ENCODE measurements at places on chromosomes 2 and 18.
A peak's percentile ranks its signal among the peaks of the same experiment; 100 is the strongest.

DNA sequence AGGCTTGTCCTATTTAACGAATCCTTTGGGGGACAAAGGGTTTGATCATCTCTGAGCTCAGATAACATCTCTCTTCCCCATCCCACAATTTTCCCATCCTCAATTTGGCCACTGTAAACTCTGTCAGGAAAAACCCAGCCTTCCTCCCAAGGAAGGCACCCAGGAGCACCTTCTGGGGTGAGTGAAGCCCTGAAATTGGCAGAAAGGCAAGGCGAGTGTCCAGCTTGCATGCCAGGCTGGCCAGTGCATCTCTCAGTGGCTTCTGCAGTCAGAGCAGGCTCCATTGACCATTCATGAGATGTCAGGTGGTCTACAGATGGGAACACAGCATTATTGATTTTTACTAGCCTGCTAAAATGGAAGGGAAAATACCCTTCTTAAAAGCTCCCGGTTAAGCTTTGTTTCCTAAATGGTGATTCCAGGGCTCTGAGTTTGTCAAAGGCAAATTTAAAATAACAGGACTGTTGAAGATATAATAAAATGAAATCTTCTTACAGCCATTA, 83.2 kb upstream of the BOD1L2 start:
- DNase-seq = no peak

DNA sequence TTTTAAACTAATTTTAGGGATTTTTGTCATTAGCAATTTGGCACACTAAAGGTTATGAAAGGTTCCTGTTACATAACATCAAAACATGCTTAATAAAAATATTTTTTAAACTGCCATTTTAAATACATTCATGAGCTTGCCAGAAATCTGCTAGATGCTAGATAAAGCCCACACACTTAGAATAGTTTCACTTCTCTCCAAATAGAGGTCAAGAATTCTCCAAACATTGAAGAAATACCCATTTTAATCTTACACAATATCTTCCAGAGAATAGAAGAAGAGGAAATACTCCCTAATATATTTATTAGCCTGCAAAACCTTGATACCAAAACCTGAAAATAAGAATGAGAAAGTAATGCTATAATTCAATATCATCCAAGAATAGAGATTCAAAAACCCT, 247.5 kb downstream of the PTH2R start:
- DNase-seq = no peak

DNA sequence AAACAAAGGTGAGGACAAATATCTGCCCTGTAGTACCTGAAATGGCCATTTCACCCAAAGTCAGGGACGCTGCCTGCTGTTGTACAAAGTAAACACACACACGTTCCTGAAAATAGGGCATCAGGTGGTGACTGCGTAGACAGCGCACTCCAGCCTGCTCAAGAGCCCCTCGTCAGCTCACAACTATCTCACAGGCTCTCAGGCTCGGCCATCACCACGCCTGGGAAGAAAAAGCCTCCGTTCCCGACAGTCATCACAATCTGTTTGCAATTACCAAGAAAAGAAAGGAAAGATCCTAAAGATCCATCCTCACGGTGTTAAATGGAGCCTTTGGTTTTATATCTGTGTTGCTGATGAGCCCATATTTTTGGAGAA, 230.2 kb downstream of the ZNF516 start:
- no peak for DNase-seq

DNA sequence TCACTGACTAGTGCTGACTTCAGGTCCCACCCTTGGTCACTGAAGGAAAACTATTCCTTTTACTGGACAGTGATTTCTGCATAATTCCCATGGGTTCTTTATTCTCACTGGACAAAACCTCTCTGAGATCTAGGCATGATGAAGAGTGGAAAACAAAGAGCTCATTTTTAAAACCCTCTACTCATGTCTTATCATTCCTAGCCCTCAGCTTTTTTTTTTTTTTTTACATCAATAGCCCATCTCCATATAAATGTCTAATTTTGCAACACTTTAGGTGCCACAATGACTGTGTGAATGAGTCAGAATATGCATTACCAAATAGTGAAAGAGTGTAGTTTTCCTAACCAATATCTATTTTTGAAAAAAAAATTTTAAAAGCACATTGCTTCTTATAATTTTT, 74.8 kb downstream of the TCF4 start:
- no peak for DNase-seq

DNA sequence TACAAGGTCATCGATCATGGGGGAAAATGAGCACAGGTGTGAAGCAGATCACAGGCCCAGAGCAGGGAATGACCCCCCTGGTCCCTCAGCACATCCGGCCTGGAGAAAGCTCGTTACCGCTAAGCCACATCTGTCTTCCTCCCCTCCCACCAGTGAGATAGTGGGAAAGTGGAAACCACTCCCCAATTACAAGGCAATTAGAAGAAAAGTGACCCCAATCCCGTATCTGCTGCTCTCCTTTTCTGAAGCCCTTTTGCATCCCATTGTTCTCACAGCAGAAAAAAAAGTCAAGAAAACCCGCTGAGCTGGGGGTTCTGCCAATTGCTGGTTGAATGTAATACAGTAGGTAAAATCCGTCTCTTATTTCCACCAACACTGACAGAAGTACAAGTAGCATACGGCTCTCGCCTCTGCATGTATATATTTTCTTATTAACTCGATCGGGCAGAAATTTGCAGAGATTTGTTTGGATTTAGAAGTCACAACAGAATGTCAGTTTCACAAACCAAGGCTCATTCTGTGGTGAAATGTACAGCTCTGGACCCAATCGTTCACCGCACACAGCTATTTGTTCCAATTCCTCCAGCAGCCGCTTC, 287.0 kb downstream of the TCF4 start:
- no peak for DNase-seq

DNA sequence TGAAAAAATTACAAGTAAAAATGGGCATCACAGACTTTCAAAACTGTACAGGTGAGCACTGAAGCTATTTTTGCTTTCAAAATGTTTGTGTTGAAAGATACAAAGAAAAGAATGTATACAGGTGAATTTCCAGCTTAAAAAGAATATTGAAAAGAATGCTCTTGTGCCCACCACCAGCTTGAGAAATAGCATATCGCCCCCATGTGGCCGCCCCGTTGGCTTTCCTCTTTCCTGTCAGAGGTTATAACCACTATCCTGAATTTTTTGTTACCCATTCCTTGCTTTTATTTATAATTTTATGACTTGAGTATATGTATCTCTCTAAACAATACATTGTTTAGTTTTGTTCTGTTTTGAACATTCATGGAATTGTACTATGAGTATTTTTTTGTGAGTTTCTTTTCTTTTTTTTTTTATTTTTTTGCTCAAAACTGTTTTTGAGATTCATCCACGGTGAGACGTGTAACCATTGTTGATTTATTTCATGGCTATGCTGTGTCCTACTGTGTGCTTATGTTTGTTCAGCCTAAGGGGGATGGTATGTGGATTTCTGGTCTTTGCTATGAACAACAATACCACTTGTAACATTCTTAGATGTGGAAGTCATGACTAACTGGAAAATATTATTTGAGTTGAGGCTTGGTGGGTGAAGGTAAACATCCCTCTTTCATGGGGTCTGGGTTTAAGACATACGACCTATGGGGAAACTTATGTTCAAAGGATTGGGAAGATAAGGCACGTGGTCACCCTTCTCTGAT, 11.6 kb downstream of the TRPM8 start:
- no peak for DNase-seq

DNA sequence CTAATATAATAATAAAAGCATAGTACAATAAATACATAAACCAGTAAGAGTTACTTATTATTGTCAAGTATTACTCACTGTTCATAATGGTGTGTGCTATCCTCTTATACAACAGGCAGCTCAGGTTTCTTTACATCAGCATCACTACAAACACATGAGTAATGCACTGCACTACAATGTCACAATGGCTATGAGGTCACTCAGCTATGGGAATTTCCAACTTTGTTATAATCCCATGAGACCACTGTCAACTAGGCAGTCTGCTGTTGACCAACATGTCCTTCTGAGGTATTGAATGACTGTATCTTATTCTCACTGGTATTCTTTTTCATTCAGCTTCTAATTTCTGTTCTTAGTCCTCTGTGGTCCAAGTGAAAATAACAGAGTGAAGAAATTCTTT, 250.4 kb upstream of the DSEL start:
- DNase-seq = peak; percentile 40

- DNase-seq = peak; percentile 46
Observed at GRCh38 chr18:73683409-73684238, 464.0 kb downstream of the FBXO15 start.

GRCh38 chr2:3639653-3640052, 18.3 kb upstream of the ALLC start:
- no peak for DNase-seq

- DNase-seq = peak; percentile 70
Observed at GRCh38 chr2:35783723-35784122, 571.9 kb upstream of the CRIM1 start.

DNA sequence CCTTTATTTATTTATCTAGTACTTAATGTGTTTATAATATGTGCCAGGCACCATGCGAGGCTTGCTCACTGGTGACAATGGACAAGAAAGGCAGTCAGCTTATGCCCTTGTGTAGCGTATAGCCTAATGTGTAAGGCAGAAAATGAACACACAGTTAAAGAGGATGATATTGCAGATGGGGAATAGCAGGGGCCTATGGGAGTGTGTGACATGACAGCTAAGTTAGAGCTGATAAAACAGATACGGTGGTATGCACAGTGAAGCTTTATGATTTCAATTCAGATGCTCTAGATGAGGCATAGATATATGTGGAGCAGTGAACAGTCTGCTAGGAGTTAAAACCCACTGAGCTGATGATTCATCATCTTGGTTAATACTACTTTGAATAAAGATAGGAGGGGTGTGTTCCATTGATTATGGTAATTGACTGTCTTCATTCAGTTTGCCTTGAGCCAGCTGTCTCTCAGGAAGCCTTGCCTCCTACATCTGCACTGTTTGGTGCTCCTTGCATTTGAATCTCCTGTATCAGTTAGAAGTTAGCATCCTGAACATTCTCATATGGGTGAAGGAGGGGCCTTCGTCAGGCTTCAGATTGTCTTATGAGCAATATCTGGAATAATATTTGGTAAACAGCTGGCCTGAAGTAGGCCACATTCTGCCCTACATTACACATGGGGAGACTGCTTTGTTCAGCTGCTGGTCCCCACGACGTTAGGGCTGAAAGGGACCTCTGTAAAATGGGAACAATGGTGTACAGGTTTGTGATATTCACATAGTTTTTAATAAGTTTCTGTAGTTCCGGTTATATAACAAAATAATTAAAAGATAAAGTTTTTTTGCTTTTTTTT, 13.2 kb downstream of the MAP4K4 start:
- DNase-seq = no peak

DNA sequence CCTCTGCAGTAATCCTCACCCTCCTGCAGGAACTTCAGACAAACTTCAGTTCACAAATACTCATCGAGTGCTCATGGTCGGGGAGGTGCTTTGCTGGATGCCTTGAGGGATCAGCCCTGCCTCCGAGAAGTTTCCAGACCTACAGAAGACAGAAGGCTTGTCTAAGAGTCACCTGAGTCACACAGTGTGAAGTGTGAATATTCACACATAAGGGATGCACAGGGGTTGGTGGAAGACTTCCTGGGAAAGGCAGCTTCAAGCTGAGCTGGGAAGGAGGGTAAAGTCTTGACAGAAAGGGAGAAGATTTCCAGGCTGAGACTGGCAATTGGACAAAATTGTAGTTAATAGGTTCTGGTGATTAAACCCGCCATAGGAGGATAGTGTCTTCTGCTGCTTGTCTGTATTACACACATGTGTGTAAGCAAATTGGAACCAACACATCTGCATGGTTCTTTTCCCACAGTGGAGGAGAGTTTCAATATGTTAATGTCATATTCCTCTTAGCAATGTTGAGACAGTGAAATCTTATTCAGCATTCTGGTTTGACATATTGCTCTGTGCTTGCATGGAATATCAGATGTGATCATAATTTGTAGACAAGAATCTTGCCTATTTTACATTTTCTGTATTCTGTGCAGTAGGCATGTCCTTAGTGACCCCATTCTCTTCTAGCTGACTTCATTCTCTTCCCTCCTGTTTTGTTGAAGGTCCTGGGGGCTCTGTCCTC, 34.7 kb upstream of the ZNF396 start:
- DNase-seq = no peak

- no peak for DNase-seq
Observed at GRCh38 chr2:203651621-203652020, 54.8 kb upstream of the CD28 start.

DNA sequence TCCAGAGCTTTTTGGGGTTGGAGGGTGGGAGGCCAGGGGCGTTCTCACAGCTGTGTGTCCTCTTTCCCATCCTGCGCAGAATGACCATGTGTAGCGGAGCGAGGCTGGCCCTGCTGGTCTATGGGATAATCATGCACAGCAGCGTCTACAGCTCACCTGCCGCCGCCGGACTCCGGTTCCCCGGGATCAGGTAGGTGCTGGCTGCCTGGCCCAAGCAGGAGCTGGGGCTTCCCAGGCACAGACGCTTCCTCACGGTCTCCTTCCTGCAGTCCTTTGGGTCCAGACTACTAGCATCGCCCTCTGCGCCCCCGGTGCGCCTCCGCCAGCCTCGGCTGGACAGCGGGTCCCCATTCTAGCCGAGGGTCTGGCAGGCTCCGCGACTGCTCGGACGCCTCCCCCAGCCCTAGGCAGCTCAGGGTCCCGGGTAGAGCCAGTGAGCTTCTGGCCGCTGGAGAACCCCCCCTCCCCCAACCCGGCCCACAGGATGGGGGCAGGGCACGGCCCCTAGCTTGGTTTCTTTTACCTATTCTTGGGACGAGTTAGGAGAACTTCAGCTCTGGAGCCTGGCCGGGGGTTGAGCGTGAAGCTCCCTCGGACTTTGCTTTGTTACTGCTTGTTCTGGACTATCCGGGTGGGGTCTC, 756 bp downstream of the ADCYAP1 start:
- no peak for DNase-seq

DNA sequence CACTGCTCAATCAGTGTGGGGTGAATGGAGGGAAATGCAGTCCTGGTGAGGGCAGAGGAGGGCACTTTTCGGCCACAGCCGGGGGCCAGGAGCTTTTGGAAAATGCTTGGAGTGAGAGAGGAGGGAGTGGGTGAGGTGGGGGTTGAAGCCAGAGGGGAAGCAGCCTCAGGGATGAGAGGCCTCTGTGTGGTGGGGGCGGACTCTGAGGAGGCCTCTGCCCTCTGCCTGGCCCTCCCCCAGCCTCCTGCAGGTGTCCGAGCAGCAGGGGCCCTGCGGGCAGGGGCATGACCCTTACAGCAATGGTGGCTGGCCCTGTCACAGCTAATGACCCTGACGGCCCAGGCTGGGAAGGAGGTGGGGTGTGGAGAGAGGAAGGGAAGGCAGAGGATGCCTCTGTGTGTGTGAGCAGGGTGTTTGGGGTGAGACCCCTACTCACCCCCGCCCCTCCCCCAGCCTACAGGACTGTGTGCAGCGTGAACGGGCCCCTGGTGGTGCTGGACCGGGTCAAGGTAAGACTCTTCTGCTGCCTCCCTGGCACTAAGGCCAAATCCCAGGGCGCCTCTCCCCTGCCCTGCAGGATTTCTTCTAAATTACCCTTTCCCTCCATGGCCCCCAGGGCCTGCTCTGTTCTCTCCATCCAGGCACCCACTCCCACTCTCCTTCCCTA, 7.6 kb downstream of the ATP6V1B1 start:
- DNase-seq = no peak

DNA sequence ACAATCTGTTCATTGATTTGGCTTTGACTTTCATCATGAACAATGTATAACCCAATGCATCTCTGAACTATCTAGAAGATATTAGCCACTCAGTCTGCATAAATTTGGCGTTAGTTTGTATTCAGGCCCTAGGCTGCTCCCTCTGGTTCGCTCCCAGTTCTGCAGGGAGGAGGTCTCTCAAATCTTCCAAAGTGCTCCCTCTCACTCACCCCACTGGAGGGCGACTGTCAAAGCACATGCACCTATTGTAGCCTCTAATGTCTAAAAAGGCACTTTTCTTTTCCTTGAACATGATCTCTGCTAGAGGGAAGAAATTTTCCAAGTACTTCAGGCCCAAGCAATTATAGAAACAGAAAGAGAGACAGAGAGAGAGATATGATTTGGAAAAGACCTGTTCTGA, 291.5 kb downstream of the TDRD15 start:
- no peak for DNase-seq

Measured in NCI-H226 (cell line).